ENCODE measurements at places on chromosomes 5 and 9.

DNA sequence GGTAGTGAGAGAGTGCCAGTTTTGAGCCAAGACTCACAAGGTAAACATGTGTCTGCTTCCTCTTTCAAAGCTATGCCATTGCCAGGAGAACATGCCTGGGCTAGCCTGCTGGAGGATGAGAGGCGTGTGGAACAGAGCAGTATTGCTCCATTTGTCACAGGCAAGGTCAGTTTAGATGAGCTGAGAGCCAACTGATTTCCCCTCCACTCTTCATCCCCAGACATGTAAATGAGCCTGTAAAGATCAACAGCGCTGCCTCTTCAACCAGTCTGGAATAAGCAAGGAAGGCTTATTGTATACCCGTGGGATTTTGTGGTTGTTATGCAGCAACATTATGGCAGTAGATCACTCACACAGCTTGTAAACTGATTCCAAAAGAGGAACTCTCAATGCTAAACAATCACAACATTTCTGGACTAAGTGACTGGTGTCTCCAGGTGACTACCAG lies 8.2 kb upstream of the GDNF start:
- no peak for DNase-seq

DNA sequence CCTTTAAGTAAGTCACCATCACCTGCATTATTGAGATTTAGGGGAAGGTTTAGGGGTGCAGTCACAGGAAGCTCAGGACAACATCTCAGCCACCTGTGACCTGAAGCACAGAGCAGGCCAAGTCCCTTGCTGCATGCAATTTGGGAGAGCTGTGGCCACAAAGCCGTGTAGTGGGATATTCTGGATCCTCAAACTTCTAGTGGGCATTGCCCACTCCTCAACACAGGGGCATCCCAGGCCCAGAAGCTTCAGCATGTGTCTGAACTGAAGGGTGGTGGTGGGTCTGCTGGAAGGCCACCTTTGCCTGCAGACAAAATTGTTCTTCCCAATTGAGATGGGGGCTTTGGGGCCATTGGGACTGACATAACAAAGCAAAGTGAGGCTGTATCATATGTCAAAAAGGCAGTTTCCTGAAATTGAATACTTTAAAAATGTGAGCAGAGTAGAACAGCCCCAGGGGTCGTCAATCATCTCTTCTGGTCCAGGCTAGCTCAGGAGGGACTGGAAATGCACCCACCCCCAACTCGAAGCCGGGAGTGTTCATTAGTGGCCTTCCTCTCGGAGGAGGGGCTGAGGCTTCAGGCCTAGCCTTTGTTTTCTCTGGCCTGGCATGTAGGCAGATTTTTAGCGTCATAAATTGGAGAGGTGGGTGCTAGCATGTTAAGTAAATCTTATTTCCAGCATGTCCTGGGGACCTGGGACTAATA lies 2.8 kb upstream of the GADD45G start:
- no peak for DNase-seq

DNA sequence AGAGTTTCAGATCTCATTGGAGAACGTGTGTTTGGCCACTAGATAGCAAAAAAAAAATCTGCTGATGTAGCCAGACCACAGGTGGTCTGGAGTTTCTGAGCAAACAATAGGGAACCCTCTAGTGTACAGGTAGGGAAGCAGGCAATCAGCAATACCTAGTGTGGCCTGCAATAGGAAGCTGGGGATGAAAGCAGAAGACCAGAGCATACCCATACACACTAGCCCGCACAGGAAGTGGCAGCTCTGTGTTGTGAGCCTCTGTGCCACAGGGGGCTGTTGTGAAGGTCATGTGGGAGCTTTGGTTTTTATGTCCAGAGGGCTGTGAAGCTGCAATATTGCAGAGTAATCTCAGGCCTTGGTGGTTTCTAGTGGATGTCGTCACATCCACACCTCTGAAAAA lies 81.2 kb downstream of the MTAP start:
- no peak for DNase-seq

DNA sequence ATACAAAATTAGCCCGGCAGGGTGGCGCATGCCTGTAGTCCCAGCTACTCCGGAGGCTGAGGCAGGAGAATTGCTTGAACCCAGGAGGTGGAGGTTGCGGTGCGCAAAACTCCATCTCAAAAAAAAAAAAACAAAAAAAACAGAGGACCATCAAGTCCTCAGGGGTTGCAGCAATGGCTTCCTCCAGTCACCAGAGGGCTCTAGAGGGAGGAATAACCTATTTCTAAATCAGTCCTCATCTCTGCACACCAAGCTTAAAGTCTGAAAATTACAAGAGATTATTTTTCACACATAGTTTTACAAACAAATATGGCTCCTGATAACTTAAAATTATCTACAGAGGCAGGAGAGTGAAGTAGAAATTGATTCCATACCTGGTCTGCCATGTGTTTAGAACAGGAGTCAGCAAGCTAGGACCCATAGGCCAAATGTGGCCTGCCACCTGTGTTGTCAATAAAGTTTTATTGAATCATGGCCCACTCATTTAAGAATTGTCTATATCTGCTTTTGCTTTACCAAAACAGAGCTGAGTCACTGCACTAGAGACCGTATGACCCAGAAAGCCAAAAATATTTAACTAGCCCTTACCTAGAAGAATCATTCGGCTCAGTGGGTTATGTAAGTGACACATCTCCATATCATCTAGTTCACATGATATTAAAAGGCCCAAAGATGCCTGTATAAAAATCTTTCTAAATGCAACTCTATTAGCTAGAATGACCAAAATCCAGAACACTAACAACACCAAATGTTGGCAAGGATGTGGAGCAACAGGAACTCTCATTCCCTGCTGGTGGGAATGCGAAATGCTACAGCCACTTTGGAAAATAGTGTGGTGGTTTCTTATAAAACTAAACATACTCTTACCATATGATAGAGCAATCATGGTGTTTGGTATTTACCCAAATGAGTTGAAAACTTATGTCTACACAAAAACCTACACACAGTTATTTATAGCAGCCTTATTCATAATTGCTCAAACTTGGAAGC lies 207.7 kb downstream of the FRMD3 start:
- DNase-seq: no peak

GRCh38 chr5:81719743-81720345 lies 31.1 kb downstream of the SSBP2 start:
- no peak for DNase-seq
